ENCODE measurements at places on chromosomes 2 and 18.

DNA sequence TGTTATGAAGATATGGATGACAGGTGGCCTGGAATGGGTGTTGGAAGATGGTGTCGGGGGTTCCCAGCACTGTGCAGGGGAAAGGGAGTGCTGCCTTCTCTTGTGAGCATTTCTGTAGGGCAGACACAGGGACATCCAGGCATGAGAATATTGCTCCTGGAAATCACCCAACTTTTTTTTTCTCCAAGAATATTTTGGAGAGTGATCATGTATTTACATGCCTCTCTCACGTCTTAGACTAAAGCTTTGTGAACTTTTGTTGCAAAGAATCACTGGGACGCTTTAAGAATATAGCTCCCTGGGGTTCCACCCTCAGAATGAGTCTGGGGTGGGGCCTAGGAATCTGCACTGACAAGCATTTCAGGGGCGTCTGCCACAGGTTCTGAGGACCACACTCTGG is 68.7 kb downstream of the VWA3B start:
- DNase-seq, result no peak

GRCh38 chr2:119436993-119437772 is 5.5 kb downstream of the TMEM37 start:
- no peak for DNase-seq

- DNase-seq, result no peak
These were observed 1010.7 kb upstream of the ZEB2 start for GRCh38 chr2:145530653-145531052.

DNA sequence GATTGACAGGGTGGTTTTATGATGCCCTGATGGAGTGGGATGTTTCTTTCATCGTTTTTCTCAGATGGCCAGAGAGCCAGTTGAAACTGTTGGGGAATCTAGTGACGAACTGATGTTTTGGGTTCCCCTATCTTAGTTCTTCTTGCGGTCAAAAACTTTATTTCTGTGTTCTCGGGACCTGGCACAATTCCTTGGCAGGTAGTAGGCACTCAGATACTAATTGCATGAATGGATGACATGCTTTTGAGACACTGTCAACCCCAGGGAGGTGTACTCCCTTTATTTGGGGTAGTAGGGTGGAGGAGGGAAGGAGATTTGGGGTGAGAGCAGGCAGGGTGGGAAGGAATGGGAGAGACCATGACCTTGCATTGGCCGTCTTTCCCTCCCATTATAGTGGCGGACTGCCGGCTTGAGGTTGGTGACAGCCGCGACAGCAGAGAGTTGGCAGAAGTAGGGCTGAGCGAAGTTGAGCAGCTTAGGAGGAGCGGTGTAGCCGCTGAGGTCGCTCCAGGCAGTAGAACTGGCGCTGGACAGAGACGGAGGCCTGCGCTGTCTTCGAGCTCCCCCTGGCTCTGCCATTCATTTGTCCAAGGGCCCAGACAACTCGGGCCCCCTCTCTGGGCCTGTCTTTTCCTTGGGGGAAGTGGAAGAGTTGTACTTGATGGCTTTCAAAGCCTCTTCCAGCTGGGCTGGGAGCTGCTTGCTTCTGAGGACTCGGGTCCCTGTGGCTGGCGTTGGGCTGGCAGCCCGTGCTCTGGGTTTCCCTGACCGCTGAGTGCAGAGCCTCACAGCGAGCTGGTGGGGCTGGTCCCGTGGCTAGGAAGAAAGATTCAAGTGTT is 2.6 kb downstream of the TET3 start:
- no peak for DNase-seq

GRCh38 chr2:74094291-74094690 is 53.4 kb downstream of the BOLA3 start:
- no peak for DNase-seq

DNA sequence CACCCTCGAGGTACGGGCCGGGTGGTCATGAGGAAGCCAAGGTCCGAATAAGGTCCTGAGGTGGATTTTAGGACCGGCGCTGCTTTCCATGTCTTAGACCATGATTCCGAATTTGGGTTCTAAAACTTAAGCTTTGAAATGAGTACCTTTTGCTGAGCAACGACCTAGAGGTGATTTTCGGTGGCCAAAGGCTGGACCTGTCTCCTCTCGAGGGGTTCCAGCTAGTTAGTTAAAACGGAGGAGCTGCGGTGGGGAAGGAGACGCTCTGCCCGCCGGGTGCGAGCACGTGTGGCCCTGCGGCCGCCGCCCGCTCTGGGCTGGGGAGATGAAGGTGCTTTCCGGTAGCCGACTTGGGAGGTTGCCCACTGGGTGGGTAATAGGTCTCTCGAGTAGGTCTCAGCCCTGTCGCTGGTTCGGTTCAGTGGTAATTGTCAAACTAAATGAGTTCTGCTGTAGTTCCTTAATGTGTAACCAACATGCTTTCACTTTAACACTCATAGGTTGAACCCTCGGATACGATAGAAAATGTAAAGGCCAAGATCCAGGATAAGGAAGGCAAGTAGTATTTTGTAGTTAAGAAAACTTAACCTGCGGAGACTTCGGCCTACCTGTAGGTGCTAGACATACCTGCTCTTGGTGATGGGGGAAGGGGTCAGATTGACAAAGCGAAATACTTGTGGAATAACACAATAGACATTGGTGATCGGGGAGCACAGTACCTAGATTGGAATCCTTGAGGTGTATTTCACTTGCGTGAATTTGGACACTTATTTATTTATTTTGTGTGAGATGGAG is 572 bp downstream of the RPS27A start:
- no peak for DNase-seq

GRCh38 chr2:86140969-86141392 is 34.9 kb downstream of the PTCD3 start:
- no peak for DNase-seq

DNA sequence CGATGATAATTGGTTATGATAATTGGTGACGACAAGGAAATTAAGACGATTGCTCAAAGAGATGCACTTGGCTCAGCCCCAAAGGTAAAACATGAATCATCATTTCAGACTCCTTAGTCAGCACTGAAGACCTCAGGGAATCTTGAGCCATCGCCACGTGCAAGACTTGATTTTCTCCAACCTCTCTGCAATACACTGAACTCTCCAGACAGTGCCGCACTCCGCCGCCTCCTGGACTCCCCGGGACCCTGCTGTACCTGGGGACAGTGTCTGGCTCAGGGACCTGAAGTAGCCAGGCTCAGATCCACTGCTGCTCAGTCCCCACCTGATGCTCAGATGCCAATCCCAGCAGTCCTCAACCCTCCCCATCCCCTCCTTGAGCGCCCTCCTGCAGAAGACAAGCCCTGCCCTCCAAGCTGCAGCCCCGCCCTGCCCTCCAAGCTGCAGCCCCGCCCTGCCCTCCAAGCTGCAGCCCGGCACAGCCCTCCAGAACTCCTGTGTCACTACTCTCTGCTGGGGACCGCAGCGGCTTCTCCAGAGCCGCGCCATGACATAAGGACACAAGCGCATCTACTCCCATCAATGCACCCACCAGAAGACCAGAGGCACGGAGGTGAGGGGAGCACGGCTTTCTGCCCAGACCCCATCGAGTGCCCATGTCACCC is 1.1 kb downstream of the TMEM18 start:
- DNase-seq, result no peak

DNA sequence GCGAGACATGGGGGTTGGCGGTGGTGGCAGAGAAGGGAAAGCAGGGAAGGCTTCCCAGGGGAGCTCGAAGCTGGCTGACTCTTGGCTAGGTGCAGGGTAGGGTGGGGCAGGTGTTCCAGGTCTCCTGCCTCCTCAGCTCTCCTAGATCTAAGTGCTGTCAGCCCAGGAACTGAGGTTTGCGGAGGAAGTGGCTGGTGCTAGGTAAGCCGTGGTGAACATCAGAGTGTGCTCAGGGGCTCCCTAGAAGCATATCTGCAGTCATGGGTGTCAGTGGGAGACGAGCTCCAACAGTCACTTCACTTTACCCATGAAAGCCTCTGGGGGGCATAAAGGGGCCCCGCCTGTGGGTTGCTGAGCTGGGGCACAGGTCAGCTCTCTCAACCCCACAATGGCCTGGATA is 34.1 kb downstream of the ARHGEF4 start:
- DNase-seq, result no peak
